GM12892 (cell line): ENCODE measurements at places on chromosomes 11 and 22.

GRCh38 chr11:7473717-7474116, 11.6 kb upstream of the OLFML1 start:
- DNase-seq = no peak

- DNase-seq = no peak
These were observed 139.6 kb upstream of the E2F8 start for GRCh38 chr11:19380375-19380774.

GRCh38 chr11:73175551-73176144, 33.5 kb upstream of the FCHSD2 start:
- no peak for DNase-seq

GRCh38 chr11:108432783-108433182, 34.5 kb downstream of the C11orf65 start:
- no peak for DNase-seq

DNA sequence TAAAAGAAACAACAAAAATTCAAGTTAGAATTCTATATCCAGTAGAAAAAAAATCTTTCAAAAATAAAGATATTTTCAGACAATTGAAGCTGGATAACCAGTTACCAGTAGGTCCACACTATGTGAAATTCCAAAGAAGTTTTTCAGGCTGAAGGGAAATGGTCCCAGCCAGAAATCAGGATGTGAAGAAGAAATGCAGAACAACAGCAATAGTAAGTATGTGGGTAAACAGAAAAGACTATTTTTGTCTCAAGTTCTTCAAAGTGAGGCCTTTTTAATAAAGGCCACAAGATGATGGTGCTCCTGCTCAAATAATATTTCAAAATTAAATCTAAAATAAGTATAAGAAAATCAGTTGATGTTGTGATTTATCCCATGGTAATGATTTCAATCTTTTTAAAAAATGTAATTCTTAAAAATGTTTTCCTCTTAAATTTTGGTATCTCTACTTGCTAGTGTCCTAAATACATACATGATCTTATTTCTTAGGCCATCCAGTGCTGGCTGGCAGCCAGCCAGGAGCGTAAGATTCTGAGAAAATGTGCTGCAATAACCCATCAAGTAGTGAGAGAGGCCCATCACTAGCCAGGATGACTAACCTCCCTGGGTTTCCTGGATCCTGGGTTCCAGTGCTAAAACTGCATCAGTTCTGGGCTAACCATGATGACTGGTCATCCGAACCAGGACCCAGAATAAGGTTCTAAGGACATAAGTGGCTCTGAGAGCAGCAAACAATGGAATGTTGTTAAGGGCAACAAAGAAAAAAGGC, 15.6 kb upstream of the UCP3 start:
- DNase-seq = no peak
